ENCODE measurements at places on chromosomes 7 and 10.

DNA sequence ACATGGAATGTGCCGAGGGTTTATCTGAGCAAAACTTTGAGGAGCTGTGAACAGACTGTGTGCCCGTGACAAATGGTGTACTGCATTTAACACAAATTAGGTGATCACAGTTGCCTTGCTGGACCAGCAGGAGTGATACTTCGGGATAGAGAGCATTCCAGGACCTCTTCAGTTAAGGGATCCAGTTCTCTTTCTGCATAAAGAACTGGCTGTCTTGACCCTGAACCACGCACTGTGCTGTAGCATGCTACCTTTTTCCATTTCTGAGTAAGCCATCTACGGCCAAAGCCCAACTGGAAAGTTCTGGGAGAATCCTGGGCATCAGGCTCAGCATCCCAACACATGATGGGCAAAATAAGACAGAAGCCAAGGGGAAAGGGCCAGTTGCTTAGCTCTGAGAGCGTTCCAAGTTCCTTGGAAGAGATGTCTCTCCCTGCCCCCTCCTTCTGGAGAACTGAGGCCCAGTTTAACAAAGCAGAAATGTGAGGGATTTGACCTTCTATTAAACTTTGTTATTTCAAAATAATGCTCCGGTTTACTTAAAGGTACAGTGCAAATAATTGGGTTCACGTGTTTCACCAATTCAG lies 37.9 kb upstream of the ADD3 start:
- no peak for DNase-seq

DNA sequence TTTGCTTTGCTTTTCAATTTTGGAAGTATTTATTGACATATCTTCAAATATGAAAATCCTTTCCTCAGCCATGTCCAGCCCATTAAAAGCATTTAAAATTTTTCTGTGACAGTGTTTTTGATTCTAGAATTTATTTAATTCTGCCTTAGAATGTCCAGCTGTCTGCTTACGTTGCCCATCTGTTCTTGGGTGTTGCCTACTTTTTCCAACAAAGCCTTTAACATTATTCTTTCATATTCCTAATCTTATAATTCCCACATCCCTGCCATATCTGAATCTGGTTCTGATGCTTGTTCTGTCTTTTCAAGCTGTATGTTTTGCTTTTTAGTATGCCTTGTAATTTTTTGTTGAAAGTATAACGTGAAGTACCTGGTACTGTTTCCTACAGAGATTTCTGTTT lies 204.7 kb upstream of the VSTM2A start:
- no peak for DNase-seq

GRCh38 chr10:77186936-77187335 lies 450.7 kb downstream of the KCNMA1 start:
- no peak for DNase-seq

DNA sequence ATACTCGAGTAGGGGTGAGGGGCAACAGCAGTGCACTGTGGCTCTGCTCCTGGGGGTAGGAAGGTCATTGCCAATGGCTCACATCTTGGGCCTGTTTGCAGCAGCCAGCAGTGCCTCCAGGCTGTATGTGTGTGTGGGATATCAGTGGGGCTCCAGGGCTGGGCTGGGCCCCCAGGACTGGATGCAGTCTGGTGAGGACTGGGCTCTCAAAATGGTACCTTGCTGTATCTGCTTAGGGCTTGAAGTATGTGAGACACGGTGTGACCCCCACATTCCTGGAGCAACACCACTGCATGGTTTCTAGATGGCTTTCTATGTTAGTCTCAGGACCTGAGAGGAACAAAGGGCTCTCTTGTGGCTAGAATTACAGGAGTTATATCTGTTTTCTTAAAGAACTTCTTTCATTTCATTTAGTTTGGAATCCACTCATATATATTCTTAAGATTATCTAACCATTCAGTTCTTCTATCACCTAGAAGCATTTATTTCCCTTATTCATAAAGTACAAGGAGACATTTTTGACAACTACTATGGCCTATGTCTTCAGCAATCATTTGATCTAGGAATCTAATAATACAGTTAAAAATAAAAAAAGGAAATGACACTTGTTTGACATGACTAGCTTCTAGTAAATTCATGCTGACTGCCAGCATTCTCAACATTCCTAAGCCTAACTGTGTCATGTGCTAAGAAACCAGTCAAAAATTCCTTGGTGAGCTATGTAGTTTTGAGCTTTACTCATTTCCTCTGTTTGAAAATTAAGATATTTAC lies 443.2 kb upstream of the SEMA3A start:
- DNase-seq, result no peak

DNA sequence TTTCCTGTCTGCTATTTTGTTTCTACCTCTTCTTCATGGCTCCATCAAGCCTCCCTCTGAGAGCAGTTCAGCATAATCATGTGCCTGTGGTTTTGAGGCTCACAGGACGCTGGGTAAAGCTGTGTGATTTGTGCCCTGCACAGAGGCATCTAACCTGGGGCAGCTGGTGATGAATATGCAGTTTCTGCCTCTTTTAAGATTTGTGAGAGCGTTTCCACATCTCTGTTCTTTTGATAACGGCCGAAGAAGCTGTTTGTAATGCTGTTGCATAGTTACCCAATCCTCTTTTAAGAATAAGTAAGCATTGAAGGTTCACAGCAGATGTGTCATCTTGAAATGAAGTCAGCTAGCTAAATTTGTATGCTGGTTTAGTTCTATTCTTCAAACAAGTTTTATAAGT lies 45.2 kb downstream of the PNLIPRP3 start:
- no peak for DNase-seq

- no peak for DNase-seq
These were observed 53.7 kb downstream of the KCNH2 start for GRCh38 chr7:150924369-150924781.

GRCh38 chr7:37448011-37448635 lies 541 bp downstream of the ELMO1 start:
- DNase-seq, result peak; percentile 27

DNA sequence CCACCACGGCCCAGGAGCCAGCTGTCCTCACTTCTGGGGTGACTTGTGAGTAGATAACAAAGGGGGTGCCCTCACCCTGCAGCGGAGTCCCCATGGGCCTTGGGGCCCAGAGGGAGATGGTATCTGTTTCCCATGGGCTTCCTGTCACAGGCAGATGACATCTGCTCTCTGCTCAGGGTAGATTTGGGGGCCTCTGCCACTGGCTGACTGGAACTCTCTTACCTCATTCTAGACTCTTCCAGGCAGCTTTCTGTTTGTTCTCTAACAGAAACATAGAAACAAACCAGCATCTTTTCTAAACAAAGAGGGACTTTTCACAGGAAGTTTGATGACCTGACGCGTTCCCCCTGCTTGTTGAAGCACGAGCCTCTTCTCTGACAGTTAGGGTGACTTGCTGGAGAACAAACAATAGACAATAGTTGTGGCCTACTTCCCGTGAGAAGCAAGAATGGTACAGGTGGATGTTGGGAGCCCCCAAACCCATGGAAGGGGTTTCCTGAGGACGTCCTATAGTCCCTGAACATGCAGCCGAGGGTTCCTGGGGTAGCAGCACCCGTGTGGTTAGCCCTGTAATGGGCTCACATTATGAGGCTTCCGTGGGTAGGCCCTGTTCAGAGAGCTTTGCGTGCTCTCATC lies 61.6 kb downstream of the GRK5 start:
- no peak for DNase-seq

DNA sequence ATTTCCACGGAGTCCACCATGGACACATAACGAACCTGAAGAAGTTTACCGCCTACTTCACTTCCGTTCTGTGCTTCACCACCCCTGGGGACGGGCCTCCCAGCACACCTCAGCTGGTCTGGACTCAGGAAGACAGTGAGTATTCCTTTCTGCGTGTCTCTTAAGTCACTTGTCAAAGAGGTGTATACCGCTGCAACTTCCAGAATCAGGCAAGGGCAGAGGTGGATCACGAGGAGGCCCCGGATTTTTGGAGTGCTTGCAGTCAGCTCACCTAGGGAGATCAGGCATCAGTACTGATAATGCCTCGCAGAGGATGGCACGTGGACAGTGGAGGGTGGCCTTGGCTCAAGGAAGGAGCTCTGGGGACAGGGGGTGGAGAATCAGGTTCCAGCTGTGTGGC lies 630.4 kb upstream of the FOXK1 start:
- no peak for DNase-seq

GRCh38 chr10:133124357-133125211 lies 35.4 kb upstream of the KNDC1 start:
- no peak for DNase-seq

- no peak for DNase-seq
These were observed 67.5 kb downstream of the NT5C2 start for GRCh38 chr10:103125323-103126267.

DNA sequence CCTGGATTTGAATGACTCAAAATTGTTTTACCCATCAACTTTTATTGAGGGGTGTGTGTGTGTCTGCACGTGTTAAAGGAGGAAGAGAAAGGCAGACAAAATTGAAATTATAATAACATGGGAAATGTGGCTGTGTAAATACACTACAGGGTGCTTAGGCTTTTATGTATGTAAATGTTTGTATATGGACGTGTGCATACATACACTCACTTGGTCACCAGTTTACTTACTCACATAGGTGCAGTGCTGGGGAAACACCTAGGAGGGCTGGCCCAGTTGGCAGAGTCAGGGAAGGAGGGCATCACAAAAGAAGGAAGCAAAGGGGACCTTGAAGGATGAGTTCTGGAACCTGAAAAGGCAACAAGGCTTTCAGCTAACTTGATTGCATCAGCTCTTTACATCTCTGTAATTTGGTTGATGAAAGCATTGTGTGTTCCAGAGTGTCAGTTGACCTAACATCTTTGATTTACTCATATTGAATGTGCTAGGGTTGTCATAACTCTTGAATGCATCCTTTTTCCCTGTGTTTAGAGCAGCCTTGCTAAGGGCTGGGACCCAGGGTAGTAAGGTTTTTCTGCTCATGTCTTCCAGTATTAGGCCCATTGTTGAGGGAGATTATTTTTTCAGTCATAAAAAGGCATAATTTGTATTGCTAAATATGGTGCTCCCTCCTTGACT lies 10.2 kb downstream of the WDR11 start:
- no peak for DNase-seq

- no peak for DNase-seq
These were observed 491.8 kb upstream of the GHITM start for GRCh38 chr10:83647526-83647925.

DNA sequence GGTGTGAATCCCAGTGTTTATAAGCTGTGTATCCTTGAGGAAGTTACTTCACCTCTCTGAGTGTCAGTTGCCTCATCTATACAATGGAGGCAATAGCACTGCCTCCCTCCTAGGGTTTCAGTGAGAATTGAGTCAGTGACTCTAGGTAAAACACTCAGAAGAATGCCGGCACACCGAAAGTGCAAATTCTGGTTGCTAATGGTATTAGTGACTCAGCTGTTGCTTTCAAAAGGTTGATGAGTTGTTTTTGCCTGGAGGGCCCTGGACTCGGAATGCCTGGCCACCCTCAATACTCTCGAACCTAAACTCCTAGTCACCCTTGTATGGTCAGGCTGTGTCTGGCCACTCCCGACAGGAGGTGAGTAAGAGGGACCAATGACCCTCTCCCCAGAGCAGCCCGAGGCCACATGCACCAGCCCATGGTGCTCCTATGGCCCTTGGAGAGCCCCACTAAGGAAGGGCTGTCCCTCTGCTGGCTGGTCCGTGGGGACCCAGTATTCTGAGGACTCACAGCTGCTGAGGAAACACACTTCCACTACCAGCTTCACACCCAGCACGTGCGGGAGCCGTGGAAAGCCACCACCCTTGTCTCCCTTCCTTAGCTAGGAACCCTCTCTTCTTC lies 60.2 kb downstream of the CALML3 start:
- no peak for DNase-seq

DNA sequence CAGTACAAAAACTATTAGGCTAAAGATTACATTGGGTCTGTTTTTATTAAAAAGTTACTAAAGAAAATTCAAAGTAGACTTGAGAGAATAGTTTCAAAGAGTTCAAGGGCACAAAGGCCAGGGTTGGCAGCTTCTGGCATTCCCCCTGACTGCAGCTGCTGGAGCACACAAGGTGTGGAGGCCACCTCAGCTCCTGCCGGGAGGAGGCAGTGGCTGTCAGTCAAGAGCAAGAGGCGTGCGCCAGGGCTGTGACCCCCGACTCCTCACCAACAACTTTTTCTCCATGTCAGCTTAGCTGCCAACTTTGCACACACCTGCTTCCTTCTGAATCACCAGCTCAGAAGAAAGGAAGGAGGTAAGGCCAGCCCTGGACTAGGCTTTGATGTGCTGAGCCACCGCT lies 144.6 kb upstream of the PLXNA4 start:
- no peak for DNase-seq

- no peak for DNase-seq
These were observed 192.6 kb downstream of the CFTR start for GRCh38 chr7:117672453-117672852.

GRCh38 chr7:107100824-107101223 lies 56.3 kb downstream of the PRKAR2B start:
- no peak for DNase-seq

GRCh38 chr7:18145160-18145559 lies 117.5 kb upstream of the PRPS1L1 start:
- no peak for DNase-seq

DNA sequence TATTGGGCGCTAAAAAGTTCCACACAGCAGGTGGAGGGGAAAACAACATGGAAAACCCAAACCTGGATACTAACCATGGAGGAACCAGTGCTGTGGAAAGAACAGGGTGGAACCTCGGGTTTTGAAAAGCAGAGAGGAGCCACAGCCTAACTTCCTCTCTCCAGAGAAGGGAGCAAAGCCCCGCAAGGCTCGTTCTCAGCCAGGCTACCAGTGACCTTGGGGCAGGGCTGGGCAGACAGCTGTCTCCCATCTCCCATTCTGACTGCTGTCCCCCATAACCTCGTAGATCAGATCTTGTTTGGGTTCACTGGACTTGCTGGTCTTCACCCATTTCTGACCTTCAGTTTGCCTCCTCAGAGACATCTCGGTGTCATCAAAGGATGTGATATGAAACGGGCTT lies 47.5 kb upstream of the FGFR2 start:
- DNase-seq, result no peak

DNA sequence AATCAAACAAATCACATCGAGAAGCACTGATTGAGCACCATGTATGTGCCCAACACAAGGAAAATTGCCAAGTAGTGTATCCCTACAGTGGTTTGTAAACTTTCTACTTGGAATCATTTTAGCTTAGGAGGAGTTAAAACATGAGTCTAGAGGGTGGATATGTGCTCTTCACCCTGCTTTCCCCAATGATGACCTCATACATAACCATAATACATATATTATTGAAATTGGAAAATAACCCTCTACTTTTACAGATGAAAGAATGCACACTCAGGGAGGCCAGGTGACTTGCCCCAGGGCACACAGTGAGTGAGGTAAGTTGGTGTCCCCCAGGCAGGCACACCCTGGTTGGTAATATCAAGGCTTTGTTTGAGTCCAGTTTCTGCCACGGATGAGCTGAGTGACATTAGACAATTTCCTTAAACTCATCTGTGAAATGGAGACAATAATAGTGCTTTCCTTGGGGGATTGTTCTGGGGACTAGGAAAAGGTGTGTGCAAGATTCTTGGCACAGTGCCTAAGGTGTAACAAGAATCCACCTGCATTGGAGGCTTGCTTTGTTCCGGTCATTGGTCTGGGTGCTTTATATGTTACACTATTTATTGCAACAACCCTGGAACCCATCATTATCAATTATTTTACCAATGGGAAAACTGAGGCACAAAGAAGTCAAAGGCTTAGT lies 50.7 kb downstream of the BPGM start:
- DNase-seq, result no peak

Data from putamen (tissue), 1 donor.